Activated T-helper 2 cell treated with anti-CD3 and anti-CD28 coated beads, Interferon-gamma antibody, Interleukin-2, Interleukin-4, amounts not matched to agents 10 μg/mL and 5 μg/mL and 100 μg/mL, durations not matched to agents 14 hours and 24 hours and 36 hours (primary cell): ENCODE measurements at places on chromosomes 4 and X. TPM values are rescaled to one million over a fixed set of nuclear protein-coding genes. Genes with fewer than 3 reads are reported as not detected.

- no peak for DNase-seq
Measured at GRCh38 chr4:45668128-45668527, 455.7 kb downstream of the GABRG1 start.

DNA sequence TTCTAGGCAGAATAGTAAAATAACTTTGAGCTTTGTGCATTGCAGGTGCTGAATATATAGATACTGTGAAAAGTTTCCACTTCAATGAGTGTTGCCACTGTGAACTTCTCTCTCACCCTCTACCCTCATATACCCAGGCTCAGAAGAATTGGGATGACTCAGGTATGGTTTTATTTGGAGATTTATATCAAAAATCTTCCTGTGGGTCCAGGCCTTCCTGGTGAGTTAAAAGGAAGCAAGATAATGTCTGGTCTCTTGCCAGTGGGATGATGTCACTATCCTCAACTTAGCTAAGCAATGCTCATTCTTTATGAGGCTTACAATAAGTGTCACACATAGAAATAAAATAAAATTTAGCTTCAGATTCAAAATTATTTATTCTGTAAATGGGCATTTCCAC lies 153.3 kb upstream of the TENT5D start:
- DNase-seq = no peak

DNA sequence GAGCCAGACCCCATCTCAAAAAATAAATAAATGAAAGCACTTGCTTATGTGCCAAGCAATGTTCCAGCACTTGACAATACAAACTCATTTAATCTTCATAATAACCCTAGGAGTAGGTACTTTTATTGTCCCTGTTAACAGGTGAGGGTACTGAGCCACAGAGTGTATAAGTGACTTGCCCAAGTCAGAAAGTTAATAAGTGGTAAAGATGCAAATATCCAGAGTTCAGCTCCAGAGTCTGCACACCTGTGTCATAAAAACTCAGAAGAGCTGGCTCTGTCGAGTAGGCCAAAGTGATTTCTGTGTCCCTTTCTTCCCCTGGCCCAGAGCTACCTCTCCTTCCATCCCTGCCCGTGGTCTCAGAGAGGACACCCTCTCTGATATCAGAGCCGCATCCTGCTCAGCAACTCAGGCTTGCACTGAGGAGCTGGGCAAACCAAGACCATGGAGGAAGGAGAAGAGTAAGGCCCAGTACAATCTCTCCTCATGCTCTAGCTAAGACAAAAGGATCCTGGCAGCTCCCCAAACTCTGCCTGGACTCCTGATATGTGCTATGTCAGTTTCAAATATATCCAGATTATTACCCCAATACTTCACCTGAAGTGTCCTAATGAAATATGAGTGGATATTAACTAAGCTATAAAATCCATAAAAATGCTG lies 136.3 kb downstream of the HS6ST2 start:
- no peak for DNase-seq

DNA sequence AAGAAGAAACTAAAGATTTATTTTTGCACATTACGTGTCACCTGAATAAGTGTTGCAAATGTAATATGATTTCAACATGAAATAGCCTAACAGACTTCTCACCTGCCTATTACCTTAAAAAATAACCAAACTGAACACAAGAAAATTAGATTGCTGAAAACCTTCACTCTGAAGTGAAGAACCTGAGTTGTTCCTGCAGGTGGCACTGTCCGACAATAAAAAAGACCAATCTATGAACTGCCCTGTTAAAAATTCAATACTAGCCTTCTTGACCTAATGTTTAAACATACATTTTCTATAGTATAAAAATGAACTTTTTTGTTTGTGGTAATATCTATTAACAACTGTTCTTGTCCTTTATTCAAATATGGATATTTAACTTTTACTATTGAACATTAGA lies 69.2 kb upstream of the PNPLA4 start:
- DNase-seq = no peak

DNA sequence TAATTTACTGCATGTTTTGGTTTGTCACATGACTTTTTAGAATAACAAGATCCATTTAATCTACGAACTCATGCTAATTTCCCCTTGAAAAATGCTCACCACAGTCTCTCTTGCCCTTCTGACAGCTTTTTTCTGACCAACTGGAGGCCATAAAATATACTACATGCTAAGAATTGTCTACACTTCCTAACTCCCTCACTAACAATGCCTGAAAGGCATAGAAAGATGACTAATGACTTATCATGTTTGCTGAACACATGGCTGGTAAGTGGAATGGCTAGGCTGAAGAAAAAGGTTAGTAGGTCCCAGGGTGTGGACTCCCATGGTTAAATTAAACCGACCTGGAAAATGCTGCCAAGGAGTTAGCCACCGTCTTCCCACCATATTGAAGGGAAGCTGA lies 309.9 kb downstream of the SPOCK3 start:
- DNase-seq = no peak

GRCh38 chr4:120865985-120866384 lies 56.5 kb downstream of the PRDM5 start:
- no peak for DNase-seq

- DNase-seq = no peak
Measured at GRCh38 chr4:188016754-188017153, 21.2 kb downstream of the ZFP42 start.

GRCh38 chrX:3184176-3184930 lies 143.1 kb downstream of the ARSF start:
- no peak for DNase-seq

GRCh38 chr4:98996765-98997068 lies 1.2 kb downstream of the METAP1 start:
- no peak for DNase-seq

DNA sequence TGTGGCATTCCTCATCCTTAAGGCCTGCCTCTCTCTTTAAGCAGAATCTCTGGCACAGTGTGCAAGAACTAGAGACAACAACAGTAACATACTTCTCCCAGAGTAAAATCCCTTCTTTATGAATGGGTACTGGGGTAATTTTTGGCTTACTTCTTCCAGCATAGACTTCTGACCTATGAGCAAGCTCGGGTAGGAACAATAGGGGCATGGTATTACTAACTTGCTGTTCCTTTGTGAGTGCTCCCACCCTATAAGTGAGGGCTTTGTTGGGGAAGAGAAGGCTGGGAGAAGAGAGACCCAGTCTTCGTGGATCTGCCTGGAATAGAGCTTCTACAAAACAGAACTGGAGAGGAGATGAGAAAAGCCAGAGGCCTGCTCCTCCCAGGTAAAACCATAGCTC lies 30.2 kb downstream of the CLDN2 start:
- DNase-seq = no peak

- DNase-seq = no peak
Measured at GRCh38 chrX:77446029-77446585, 1.1 kb upstream of the FGF16 start.

DNA sequence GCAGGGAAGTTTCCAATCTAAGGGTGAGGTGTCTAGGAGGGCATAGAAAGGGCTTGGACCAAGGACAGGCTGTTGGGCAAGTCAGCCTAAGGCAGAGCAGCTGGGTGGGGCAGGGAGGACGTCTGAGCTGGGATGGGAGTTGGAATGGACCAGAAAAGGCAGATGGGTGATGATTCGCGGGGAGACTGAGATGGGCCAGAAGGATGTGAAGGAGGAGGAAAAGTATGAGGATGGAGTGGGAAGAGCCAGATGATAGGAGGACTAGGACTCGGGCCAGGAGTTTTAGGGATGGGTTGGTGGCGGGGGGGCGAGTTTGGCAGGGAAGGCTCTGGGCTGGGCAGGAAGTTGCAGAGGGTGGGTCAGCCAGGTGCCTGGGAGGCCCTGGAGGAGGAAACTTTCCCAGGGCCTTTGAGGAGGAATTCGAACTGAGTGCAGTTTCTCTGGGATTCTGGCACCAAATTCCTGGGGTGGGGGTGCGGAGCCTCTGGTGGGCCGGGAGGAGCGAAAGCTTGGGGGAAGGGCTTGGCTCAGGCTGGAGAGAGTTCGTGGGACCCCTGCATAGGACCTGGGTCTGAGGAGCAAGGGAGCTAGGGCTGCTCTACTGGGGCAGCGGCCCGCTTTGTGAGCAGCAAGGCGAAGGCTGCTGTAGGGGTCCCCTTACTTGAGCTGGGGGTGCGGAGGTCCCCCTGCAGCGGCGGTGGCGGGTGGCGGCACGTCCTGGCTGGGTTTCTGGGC lies 8.7 kb upstream of the TIMP1 start:
- DNase-seq = no peak

- no peak for DNase-seq
Measured at GRCh38 chr4:140811429-140811828, 55.2 kb upstream of the TBC1D9 start.

GRCh38 chrX:16130707-16131106 lies 7.3 kb downstream of the GRPR start:
- DNase-seq = no peak

GRCh38 chrX:20664774-20665173 lies 398.1 kb upstream of the RPS6KA3 start:
- DNase-seq = no peak

GRCh38 chr4:104719539-104720230 lies 225.0 kb upstream of the CXXC4 start:
- DNase-seq = no peak

Gene LONRF3
- total RNA-seq = 0.46 and 0.62 TPM in 2 replicates

Gene DCLK2
- 0.14 and 0.21 TPM in 2 replicates for total RNA-seq

Gene CFAP47
- total RNA-seq = not detected in 2 replicates

Gene CCKAR
- total RNA-seq = not detected in 2 replicates

Gene BBS12
- 3.7 and 5.5 TPM in 2 replicates for total RNA-seq

Gene PAGE2
- not detected in 2 replicates for total RNA-seq
